ENCODE measurements at places on chromosomes 4 and X.

- DNase-seq: no peak
Measured at GRCh38 chr4:153799694-153800074, 10.8 kb upstream of the SFRP2 start.

GRCh38 chr4:116233971-116234370 lies 851.4 kb downstream of the TRAM1L1 start:
- no peak for DNase-seq

- no peak for DNase-seq
Measured at GRCh38 chr4:24662056-24662455, 77.7 kb upstream of the DHX15 start.

GRCh38 chr4:142845293-142846107 lies 601 bp downstream of the INPP4B start:
- DNase-seq: no peak

DNA sequence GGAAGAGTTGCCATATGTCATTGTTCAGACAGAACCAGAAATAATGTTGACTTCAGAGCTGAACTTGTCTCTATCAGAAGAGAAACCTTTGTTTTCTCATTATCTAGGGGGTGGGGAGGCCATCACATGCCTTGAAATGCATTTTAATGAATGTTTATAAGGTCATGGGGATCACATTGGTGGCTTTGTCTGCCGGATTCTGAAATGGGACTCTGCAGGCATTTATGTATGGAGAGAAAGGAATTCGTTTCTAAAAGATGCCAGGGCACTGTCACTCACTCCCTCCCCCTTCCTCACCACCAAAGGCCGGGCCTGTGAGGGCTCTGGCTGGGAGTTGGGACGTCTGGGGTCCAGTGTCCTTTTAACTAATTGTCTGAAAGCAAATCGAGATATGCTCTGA lies 102.2 kb downstream of the MAMLD1 start:
- DNase-seq: no peak

DNA sequence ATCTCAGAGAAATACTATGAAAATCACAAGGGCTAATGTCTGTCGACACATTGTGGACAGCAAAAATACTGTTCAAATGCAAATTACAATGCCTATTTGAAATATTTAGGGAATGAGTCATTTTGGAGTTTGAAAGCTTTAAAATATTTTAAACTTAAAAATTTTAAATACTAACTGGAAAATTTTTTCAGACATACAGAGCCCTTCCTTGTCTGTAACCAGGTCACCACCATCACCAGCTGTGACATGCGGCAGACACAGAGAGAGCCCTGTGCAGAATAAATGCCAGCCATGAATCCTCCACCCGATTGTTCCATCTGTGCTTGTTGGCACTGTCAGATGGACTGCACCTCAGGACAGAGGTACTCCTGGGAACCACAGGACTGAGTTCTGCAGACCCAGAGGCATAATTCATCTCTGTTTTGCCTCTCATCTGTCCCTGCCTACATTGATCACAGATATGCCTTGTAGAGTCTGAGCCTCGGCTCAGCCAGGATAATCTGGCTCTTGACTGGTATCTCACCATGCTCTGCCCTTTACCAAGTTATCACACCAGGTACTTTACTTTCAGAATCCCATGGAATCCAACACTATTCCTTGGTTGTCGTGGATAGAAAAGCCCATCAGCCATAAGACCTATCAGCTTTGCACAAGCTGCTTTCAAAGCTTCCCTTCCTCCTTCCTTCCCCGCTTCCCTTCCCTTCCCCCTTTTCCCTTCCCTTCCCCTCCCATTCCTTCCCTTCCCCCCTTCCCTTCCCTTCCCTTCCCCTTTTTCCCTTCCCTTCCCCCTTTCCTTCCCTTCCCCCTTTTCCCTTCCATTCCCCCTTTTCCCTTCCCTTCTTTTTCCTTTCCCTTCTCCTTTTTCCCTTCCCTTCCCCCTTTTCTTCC lies 67.2 kb downstream of the TBC1D9 start:
- DNase-seq: no peak

DNA sequence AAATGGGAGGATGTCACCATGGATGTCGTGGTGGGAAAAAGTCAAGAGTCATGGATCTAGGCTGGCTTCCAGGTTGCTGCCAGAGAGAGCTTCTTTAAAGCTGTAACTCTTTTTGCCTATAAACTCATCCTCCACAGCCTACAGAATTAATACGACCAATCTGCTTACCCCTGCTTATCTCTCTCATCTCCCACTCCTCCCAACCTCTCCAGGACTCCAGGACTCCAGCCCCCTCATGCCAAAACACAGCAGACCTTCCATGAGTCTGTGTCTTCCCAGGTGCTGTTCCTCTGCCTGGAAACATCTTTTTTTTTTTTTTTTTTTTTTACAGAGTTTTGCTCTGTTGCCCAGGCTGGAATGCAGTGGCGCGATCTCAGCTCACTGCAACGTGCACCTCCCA lies 15.3 kb upstream of the SLC10A4 start:
- no peak for DNase-seq

DNA sequence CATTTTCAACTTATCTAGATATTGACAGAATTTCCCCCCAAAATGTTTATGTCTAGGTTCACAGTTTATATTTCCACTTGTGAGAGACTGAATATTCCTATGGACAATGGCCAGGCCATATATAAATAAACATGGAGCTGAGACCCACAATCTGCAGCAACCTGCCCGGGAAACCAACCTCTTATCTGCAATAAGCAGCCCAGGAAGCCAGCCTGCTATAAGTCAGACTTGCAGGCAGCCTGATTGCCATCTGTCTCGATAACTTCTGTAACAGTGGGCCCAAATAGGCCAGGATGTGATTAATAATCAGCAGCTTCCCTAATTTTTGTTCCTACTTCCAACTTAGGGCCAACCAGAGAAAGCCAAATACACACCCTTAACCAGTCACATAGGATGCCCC lies 5.2 kb upstream of the NAP1L5 start:
- no peak for DNase-seq

GRCh38 chrX:136652822-136653723 lies 5.1 kb downstream of the CD40LG start:
- DNase-seq: no peak

DNA sequence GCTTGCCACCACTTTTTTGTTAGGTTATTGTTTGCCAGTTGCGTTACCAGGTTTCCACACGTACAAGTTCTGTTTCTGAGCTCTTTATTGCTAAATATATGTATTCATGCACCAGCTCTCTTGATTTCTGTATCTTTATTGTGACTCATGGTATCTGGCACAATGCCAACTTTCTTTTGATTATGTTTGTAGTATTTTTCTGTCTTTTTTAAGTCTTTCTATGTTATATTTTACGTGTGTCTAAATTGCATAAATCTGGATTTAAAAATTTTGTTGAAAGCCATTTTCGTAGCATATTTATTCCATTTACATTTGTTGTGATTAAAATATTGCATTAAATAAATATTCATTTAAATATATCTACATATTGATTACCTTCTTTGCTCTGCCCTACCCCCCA lies 73.8 kb downstream of the KDM6A start:
- no peak for DNase-seq

GRCh38 chr4:127776620-127777019 lies 5.5 kb upstream of the HSPA4L start:
- DNase-seq: no peak

DNA sequence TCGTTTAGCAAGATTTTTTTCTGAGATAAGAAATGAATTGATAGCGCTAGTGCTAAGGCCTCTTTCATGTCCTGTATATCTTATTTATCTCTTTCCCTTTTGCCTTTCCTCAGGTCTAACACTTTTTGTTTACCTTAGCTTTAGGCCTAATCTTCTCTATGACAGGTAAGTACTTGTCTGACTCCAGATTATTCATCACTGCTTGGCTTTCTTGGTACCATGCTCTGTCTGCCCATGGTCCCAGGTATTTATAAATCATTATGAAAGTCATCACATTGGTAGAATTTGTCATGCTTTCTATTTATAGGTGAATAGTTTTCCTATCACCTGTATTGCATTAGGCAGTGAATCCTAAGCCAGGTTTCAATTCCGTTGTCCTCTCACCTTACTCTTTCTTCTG lies 99.5 kb upstream of the CTSO start:
- no peak for DNase-seq

DNA sequence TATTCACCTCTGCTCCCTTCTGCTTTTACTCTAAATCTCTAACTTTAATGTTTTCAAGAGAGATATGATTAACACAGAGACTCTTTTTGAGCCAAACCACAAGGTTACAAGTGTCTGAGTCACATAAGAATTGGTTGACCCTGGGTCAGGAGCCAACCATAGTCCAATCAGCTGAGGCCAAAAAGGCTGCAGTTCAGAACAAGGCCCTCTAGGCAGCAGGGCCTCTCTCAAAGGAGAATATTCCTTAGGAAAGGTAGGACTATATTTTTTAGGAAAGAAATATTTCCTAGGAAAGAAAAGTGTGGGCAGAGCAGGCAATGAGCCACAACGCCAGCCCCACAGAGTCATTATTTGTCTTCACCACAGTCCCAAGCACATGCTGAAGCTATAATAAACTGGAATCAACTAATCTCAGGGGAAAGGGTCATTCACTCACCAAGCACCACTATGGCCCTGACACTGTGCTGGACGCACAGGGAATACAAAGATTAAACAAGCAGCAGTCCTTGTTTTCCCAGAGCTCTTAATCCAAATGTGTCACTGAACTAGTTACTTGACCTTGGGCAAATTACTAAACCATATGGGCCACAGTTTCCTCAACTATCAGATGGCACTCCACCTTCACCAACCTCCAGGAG lies 2.2 kb downstream of the ATP8A1 start:
- no peak for DNase-seq

GRCh38 chr4:147899512-147899911 lies 167.6 kb downstream of the ARHGAP10 start:
- no peak for DNase-seq
